ENCODE measurements at places on chromosomes 13 and 19. TPM values are rescaled to one million over a fixed set of nuclear protein-coding genes. Genes with fewer than 3 reads are reported as not detected.

Gene RHPN2
- 4.9 TPM for polyA plus RNA-seq

Gene ZNF582
- 1.9 TPM for polyA plus RNA-seq

Gene CD22
- polyA plus RNA-seq, result 0.71 TPM

- DNase-seq, result no peak
Observed at GRCh38 chr13:34578917-34579316, 363.2 kb upstream of the NBEA start.

DNA sequence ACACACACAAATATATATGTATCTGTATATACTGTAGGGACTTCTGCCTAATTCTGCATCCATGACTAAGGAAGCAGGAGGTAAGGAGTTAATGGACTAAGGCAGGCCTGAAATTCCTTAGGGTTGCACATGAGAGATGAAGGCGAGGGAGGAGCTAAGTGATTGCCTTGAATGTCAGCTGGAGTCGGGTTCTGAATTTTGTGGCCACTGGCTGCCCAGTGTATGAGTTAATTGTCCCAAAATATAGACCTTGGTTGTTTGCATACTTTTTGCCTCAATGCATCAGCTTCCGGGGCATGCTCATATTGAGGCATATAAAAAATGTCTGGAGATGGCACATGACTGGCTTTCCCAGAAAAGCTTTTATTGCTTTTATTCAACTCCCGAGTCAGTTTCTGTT is 245.5 kb downstream of the TDRD3 start:
- DNase-seq, result no peak

Gene FUT3
- polyA plus RNA-seq, result 0.45 TPM

All from mammary epithelial cell (primary cell).